ENCODE measurements at places on chromosomes 1 and 21. TPM values are rescaled to one million over a fixed set of nuclear protein-coding genes. Genes with fewer than 3 reads are reported as not detected.

Gene RAD54L
- polyA plus RNA-seq, result 2.1 TPM

Gene CRYBG2
- polyA plus RNA-seq, result 0.20 TPM

Gene LRRN2
- polyA plus RNA-seq, result 3.5 TPM

Gene RER1
- polyA plus RNA-seq, result 150 TPM

Gene FLG2
- not detected for polyA plus RNA-seq

Gene NPR1
- polyA plus RNA-seq, result 47.9 TPM

Gene NID1
- polyA plus RNA-seq, result 32.2 TPM

Gene TEDDM1
- polyA plus RNA-seq, result not detected

Gene ERMAP
- 8.3 TPM for polyA plus RNA-seq

Gene MTARC2
- polyA plus RNA-seq, result 23.5 TPM

Gene KRTAP24-1
- polyA plus RNA-seq, result not detected

Gene ASTN1
- polyA plus RNA-seq, result 7.7 TPM

Gene DISC1
- 3.1 TPM for polyA plus RNA-seq

Gene KLHDC8A
- polyA plus RNA-seq, result 60.9 TPM

Measured in adrenal gland (tissue), 19 donors.